HS-27A (cell line): ENCODE measurements at places on chromosomes 4 and X.
A peak's percentile ranks its signal among the peaks of the same experiment; 100 is the strongest.

DNA sequence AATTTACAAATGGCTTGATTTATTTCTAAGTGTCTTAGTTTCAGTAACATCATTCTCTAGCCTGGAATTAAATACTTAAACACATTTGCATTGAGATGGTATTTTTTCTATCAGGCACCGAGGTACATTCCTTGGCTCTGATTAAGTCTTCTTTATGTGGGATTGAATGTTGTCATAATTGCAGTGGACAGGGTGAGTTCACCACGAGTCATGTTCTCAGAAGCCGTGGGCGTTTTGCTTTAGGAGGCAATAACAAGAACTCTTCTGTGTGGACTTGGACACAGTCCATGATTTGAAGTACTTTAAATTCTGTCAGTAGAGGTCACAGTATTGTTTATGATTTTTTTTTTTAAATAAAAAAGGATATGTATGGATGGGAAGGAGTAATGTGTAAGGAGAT lies 57.1 kb upstream of the EFHC2 start:
- DNase-seq = peak; percentile 34

- peak; percentile 41 for DNase-seq
Measured at GRCh38 chr4:48570646-48571220, 80.7 kb downstream of the ZAR1 start.

GRCh38 chr4:174696657-174697056 lies 132.4 kb downstream of the GLRA3 start:
- DNase-seq = no peak

GRCh38 chr4:6910340-6910959 lies 824 bp downstream of the TBC1D14 start:
- no peak for DNase-seq

DNA sequence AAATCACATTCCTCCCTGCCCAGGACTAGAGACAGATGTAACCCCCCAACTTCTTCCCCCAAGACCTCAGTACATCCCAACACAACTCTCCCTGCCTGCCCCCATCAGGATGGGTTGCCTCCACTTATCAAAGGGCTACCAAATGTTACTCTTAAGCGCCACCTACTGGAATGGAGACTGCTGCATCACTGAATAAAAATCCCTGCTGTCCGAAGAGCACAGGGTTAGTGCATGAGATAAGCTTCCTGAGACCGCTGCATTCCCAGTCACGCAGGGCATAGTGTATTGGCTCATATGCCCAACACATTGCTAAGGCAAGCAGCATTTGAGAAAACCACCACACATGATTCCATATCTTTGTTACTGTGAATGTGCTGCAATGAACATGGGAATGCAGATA lies 544.5 kb downstream of the PPP4R3C start:
- no peak for DNase-seq

DNA sequence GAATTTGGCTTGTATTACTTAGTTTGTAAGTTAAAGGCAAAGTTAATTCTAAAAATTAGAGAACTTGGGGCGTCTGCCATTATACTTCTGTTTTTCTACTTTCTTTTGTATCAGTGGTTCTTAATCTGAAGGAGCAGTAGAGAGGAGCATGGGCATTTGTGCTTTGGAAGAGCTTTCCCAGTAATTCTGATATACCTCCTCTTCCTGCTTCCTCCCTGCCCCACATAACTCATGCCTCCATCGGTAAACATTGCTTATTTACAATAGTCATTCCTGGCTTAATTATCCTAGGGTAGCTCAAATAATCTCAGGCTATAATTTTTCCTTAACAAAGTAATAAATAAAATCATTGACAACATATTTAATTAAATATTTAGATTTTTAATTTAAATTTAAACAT lies 37.1 kb upstream of the SPARCL1 start:
- no peak for DNase-seq

- no peak for DNase-seq
Measured at GRCh38 chrX:123906557-123907316, 46.9 kb downstream of the XIAP start.
